ENCODE measurements at places on chromosomes 2 and 18.

DNA sequence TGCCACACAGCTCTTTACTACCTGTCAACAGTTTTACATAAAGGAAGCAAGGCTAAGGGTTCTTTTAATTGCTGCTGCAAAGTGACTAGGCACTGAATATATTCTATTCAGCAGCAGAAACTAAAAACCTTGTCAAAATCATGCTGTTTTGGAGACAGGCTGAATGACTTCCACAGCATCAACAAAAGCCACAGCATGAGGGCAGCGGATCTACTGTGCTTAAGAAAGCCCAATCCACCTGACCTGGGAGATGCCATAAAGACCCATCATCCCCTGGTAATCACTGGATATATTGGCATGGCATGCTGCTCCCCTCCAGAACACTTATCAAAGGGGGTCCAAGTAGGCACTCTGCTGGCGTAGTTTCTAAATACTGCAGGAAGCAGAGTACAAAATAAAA lies 715.1 kb upstream of the SLC8A1 start:
- no peak for DNase-seq

GRCh38 chr2:75098856-75099255 lies 100.5 kb downstream of the TACR1 start:
- DNase-seq: peak; percentile 67

GRCh38 chr2:212669761-212670160 lies 131.2 kb upstream of the ERBB4 start:
- DNase-seq: no peak

DNA sequence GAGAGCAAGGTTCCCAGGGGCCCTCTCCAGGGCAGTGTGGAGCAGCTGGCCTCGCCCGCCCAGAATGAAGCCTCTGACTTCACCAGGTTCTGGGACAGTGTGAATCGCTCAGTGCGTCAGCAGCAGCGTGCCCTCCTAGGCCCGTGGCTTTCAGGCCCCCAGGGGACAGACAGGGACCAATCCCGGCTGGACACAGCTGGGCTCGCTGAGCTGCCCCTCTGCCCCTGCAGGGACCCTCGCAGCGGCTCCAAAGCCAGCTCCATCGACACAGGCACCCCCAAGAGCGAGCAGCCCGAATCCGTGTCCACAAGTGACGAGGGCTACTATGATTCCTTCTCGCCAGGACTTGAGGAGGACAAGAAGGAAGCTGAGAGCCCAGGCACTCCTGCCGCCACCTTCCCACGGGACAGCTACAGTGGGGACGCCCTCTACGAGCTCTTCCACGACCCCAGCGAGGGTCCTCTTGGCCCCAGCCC lies 7.6 kb downstream of the AMER3 start:
- DNase-seq: no peak

DNA sequence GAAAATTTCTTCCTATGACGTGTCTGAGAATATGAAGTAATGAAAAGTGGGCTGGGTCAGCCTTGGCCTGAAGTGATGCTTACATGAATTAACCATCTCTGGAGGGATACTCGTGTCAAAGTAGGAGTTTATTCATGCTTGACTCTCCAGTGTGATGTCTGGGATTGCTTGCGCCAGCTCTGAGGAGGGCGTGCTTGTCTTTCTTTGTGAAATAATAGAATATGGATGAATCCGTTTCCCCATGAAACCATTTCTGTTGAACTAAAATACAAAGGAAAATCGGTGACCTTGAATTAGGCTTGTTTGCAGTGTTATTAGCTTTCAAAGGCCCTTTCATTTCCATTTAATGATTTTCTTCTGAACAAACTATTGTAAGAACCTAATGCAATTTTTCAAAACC lies 77.9 kb downstream of the EML6 start:
- no peak for DNase-seq

- no peak for DNase-seq
Measured at GRCh38 chr2:208573569-208573968, 167.0 kb downstream of the PTH2R start.

GRCh38 chr2:45119038-45119437 lies 109.8 kb upstream of the SIX2 start:
- DNase-seq: peak; percentile 77

DNA sequence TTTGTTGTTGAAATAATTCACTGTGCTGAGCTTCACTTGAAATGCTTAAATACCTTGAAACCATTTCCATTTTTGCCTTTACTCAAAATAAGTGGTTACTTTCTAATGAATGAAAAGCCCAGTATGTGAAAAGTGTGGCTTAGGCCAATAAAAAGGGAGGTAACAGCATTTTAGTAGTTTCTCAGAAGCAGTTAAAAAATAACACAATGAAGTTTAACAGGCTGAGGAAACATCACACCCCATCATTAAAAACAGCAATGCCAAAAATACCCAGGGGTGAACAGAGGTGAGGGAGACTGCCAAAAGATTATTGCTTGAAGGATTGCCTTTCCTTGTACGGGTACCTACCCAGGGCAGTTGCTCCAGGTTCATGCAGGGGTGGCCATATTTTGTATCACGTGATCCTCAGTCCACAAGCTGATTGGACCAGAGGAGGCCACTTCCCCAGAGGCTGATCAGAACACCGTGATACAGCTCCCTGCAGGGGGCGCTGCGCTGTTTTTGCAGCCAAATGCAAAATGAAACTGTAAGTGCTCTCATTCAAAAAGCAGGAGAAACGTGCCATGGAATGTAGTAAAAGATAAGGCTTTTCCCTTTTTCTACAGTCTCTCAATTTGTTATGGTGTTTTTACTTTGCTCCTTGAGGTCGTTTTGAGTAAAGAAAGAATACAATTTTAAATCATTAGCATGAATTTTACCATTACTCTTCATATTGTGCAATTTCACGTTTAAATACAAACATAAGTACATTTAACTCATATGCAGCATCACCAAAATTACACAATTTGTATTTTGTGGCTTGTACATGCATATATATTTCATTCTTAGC lies 70.2 kb upstream of the SH3BP4 start:
- peak; percentile 95 for DNase-seq

DNA sequence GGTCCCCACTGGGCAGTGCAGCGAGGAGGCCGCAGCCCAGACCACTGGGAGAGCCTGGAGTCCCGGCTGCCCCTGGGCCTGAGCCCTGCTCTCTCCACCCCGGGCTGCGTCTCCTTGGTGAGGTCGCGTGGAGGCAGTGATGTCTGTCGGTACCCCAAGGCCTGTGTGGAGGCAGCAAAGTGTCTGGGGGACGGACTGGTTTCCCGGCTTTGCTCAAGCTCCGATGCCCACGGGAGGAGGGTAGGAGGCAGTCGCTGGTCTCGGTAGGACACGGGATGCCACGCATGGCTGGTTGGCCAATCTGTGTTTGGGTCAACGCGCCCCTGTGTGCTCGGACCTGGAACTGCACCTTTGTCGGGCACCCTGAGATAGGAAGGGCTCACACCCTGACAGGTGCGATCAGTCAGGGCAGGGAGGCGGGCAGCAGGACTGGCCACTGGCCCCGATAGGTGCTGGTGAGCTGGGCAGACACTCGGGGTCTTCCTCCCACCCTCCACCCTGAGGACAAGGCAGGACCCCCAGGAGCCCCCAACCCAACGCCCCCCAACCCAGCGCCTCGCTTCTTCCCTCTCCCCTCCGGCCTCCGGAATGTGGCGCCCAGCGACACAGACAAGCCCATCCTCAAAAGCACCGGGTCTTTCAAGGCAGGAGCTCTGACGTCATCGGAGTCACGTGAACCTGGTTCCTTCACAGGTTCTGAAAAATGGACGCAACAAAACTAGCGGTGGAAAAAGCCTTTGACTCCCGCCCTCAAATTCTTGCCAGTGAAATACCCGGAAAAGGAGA lies 288.6 kb downstream of the NDUFA10 start:
- DNase-seq: no peak

- peak; percentile 39 for DNase-seq
Measured at GRCh38 chr2:23926290-23926749, 603 bp downstream of the ATAD2B start.

GRCh38 chr2:83782122-83782521 lies 677.0 kb downstream of the SUCLG1 start:
- no peak for DNase-seq

DNA sequence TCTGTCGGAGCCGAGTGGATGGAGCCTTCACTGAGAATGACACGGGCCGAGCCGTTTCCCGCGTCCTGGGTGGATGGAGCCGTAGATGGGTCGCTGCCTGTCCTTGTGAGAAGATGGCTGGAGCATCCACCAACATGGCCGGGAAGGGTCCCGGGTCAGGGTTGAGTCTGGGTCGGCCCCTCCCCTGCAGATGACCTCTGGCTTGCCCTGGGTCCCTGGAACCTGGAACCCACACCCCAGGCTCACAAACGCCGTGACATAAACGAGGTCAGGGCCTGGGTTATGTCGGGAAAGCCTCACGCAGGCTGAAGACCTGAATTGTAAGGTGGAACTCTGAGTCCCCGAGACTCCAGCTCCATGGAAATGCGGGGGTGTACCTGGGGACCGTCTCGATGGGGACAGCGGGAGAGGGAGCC lies 94.9 kb downstream of the NFATC1 start:
- DNase-seq: no peak

GRCh38 chr2:203704430-203704829 lies 2.0 kb upstream of the CD28 start:
- no peak for DNase-seq
